ENCODE measurements at places on chromosomes 11 and 22.

DNA sequence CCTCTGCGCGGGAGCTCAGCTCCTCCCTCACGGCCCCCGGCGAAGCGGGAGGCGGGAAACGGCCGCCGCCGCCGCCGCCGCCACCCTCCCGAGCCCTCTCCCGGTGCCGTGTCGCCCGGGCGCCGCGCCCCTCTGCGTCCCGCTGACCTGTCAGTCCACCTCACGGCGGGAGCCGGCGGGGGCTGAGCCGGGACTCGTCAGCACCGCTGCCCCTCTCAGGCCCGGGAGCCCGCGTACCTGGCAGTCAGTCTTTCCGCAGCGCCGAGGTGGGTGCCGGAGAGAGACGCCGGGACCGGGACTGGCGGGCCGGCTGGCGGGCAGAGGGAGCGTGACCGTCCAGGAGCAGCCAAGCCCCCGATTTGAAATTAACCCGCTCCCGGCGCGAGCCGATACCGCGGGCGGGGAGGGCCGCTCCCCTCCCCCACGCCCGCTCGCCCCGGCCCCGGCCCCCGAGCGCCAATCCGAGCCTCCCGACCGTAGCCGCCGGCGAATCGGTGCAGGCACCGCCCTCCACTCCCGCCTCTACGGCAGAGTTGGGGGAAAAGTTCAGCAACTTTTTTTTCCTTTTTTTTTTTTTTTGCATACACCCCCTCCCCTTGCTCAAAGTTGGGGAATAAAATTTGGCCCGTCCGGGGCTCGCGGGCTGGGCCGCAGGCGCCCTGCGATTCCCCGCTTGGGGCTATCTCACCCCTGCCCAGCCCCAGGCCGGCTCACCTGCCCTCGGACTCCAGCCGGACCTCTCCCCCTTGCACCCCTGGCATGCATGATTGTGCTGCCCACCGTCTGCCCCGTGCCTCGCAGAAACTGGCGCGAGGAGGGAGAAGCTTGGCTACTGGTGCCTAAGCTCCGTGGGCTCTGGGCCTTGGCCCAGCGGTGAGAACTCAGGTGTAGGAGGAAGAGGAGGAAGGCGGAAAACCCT, 774 bp upstream of the E2F8 start:
- no peak for DNase-seq

- DNase-seq = no peak
These were observed 76.9 kb upstream of the CADM1 start for GRCh38 chr11:115580927-115581680.

DNA sequence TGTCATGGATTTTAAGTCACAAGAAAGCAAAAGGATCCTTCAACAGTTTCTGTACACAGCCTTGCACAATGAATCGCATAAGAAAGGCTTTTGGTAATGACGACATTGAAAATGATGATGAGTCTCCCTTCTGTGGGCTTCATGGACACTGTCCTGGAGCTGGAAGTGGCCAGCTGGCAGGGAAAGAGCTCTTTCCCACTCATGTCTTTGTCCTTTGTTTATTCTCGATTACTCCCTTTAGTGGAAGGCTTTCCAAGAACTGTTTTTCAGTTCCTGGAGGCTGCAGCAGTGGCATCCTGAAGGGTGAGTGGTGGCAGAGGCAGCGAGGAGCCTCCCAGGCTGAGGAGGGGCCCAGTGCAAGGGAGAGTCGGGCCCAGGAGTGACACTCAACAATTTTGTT, 505.2 kb downstream of the NTM start:
- DNase-seq = no peak

GRCh38 chr11:27241311-27242122, 121.5 kb downstream of the CCDC34 start:
- DNase-seq = no peak

All from NCI-H1694 (cell line).